ENCODE measurements at places on chromosomes 3 and 15. TPM values are rescaled to one million over a fixed set of nuclear protein-coding genes. Genes with fewer than 3 reads are reported as not detected.
A peak's percentile ranks its signal among the peaks of the same experiment; 100 is the strongest.

DNA sequence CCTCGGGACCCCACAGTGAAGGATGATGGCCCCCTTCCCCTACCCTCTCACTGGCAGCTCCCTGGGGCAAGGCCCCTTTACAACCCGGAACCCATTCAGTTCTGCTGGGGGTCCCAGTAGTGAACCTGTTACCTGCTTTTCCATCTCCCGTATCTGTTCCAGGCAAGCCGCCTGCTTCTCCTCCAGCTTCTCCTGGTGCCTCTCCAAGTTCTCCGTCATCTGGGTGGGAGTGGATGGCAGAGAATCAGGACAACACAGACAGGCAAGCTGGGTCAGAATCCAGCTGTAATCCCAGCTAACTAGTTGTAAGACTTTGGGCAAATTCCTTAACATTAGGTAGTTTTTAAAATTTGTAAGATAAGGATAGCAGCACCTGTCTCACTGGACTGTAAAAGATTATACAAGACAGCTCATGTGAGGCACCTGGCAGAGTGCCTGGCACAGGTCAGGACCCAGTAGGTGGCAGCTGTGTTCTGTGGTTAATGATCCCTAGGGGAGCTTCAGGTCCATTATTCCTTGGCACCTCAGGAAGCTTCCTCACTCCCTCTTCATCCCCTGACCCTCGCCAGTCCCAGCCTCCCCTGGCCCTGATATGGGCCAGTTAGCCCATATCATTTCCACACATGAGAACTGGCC is 6.4 kb upstream of the ANKRD63 start:
- H3K4me1 ChIP-seq: peaks cover 15% of the 10 kb centered on the region
- no peak for DNase-seq
- H3K36me3 ChIP-seq: no peaks in the 10 kb centered on the region
- H3K4me3 ChIP-seq: no peak overlapping the region
- H3K27me3 ChIP-seq: no peaks in the 10 kb centered on the region

DNA sequence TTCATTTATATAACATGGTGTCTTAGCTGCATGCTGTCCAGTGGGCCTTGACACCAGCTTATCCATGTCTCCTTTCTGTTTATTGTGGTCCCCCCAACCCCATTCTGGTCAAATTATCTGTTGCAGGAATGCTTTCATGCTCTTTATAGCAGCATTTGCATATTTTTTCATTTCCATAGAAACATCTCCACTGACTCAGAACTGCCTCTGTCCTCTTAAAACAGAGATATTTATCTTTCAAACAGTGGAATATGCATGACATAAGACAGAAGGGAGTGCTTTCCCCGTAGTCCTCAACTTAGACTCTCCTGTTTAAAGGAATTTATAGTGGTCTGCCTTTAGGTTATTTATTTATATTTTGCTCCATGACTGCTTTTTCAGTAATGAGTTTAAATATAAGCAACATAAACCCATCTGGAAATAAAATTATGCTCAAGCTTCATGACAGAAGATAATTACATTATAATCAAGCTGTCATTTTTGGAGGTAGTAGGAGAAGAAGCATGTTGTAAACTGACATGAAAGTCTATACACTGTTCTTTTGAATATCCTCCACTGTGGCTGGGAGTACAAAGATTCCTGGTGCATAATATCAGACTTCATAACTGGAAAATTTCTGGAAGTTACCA is 179.5 kb upstream of the CD96 start:
- DNase-seq: no peak
- no peak overlapping the region for H3K27ac ChIP-seq
- H3K36me3 ChIP-seq: no peaks in the 10 kb centered on the region
- H3K27me3 ChIP-seq: no peaks in the 10 kb centered on the region
- no peaks in the 10 kb centered on the region for H3K4me1 ChIP-seq
- H3K4me3 ChIP-seq: no peak overlapping the region

ACKR4 gene
- total RNA-seq: 7.4 TPM

DPPA4 gene
- not detected for total RNA-seq

SAMMSON gene
- not detected for total RNA-seq

DNA sequence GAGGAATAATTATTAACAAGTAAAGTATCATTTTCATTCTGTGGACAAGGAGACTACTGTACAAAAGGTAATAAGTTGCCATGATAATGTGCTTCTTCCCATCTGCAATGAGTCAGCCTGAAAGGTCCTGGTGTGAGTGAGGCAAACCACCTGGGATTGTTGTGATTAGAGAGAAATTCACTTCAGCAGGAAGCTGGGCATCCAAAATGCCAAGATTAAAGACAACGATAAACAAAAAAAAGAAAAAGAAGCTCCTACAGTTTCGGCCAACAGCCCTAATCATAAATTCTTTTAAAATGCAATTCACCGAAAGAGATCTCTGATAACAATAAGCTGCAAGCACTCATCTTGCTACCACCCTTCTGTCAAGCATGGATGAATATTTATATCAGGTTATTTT is 507.8 kb downstream of the TUSC7 start:
- H3K27ac ChIP-seq: no peak overlapping the region
- no peak overlapping the region for H3K4me3 ChIP-seq
- no peaks in the 10 kb centered on the region for H3K27me3 ChIP-seq
- DNase-seq: no peak

CFAP100 gene
- not detected for total RNA-seq

TJP1 gene
- total RNA-seq: not detected

P4HTM gene
- 36.1 TPM for total RNA-seq

- no peaks in the 10 kb centered on the region for H3K36me3 ChIP-seq
- no peak for DNase-seq
- H3K4me3 ChIP-seq: no peak overlapping the region
Measured at GRCh38 chr3:128238184-128238489, 84.9 kb downstream of the EEFSEC start.

FAM3D gene
- not detected for total RNA-seq

DNA sequence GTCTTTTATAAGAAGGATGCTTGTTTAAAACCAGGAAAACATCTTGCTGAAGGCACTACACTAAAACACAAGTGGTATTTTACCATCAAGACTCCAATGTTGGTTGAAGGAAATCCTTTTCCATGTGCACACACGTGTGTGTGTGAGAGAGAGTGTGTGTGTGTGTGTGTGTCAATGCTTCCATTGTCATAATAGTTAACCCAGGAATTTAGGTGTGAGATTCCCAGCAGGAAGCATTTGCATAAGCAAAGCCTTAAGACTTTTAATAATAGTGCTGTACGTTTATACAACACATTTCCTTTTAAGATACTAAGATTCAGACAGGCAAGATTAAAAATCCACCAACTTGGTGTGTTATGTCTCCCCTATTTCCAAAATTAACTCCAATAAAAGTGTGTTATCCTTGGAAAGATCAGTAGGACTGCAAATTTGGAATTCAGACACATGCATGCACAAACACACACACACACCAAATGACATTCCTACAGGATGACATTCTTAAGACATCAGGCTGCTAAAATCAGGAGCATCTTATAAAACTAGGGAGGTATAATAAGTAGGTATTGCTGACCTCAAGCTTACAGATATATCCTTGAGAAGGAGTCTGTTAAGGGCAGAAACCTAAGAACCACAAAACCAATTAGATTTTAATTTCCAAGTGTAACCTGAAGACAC is 18.3 kb downstream of the LMCD1 start:
- no peak overlapping the region for H3K27ac ChIP-seq
- no peaks in the 10 kb centered on the region for H3K4me1 ChIP-seq
- no peaks in the 10 kb centered on the region for H3K36me3 ChIP-seq

DNA sequence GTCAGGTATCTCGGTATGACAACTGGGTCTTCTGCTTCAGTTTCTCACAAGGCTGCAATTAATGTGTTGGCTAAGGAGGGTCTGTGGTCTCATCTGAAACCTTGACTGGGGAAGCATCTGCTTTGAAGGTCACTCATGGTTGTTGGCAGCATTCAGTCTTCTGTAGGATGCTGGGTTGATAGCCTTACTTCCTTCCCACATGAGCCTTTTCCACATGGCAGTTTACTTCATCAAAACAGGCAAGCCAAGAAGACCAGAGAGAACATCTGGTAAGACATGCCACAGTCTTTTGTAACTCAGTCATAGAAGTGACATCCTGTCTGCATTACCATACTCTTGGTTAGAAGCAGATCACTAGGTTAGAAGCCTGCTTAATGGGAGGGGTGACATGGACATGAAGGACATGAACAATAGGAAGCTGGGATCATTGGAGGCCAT is 49.5 kb downstream of the CMC1 start:
- H3K4me3 ChIP-seq: no peak overlapping the region
- peaks cover 19% of the 10 kb centered on the region for H3K36me3 ChIP-seq
- H3K27ac ChIP-seq: no peak overlapping the region
- no peak for DNase-seq
- no peaks in the 10 kb centered on the region for H3K27me3 ChIP-seq
- peaks cover 24% of the 10 kb centered on the region for H3K4me1 ChIP-seq

CHRNA7 gene
- total RNA-seq: not detected

- no peaks in the 10 kb centered on the region for H3K36me3 ChIP-seq
- H3K4me3 ChIP-seq: no peak overlapping the region
- no peak overlapping the region for H3K27ac ChIP-seq
- H3K4me1 ChIP-seq: no peaks in the 10 kb centered on the region
- no peak for DNase-seq
Measured at GRCh38 chr3:135706758-135707375, 258.7 kb upstream of the PPP2R3A start.

GRCh38 chr3:102194001-102194400 is 240.8 kb upstream of the ZPLD1 start:
- DNase-seq: no peak
- H3K27me3 ChIP-seq: no peaks in the 10 kb centered on the region
- no peak overlapping the region for H3K27ac ChIP-seq

- peaks cover 13% of the 10 kb centered on the region for H3K4me1 ChIP-seq
- DNase-seq: peak; percentile 11
- no peak overlapping the region for H3K4me3 ChIP-seq
- H3K36me3 ChIP-seq: no peaks in the 10 kb centered on the region
Measured at GRCh38 chr3:122687298-122687697, 6.7 kb downstream of the PARP14 start.

GRCh38 chr3:134038071-134038491 is 8.4 kb upstream of the SLCO2A1 start:
- H3K36me3 ChIP-seq: no peaks in the 10 kb centered on the region
- no peak overlapping the region for H3K27ac ChIP-seq

DNA sequence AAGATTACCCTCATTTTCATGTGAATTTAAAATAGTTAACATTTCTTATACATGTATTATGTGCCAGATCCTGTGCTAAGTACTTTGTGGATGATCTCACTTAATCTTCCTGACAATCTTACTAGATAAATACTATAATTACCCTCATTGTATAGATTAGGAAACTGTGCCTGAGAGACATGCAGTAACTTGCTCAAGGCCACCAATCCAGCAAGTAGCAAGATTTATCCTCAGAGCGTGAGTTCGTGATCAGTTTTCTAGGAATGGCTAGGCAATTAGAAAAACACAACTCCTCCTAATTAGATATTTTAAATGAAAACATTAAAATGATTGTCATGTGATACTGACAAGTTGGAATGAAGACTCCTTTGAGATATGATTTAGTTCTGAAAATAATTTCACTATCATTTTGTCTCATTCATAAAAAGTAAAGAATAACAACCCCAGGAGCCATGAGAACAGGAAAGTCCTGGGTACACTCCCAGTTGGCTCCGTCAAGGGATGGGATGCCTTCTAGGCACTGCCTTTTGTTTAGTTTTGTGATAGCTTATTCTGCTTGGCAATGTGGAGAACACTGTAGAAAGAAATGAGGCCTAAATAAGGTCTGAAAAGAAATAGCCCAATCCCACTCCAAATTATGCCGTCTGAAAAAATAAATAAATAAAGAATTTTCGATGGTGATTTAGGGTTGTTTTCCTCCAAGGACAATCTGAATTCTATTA is 61.3 kb downstream of the FBN1 start:
- no peaks in the 10 kb centered on the region for H3K4me1 ChIP-seq
- no peak overlapping the region for H3K4me3 ChIP-seq
- no peaks in the 10 kb centered on the region for H3K27me3 ChIP-seq
- H3K27ac ChIP-seq: no peak overlapping the region
- no peak for DNase-seq

KBTBD13 gene
- not detected for total RNA-seq

DNA sequence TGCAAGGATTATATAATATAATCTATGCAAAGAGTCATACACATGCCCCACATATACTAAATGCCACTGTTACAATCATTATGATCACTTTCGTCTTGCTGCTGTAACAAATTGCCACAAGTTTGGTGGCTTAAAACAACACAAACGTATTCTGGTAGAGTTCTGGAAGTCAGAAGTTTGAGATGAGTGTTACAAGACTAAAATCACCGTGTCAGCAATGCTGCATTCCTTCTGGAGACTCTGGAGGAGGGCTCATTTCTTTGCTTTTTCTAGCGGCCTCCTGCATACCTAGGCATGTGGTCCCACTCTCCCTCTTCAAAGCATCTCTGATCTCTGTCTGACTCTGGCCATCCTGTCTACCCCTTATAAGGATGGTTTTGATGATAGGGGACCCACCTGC is 1.4 kb upstream of the CCDC174 start:
- no peak for DNase-seq
- no peaks in the 10 kb centered on the region for H3K27me3 ChIP-seq
- no peak overlapping the region for H3K27ac ChIP-seq
- peak overlapping the region; percentile 98 for H3K4me3 ChIP-seq

CAPN3 gene
- total RNA-seq: 3.2 TPM

GOLGA8R gene
- 0.07 TPM for total RNA-seq

DNA sequence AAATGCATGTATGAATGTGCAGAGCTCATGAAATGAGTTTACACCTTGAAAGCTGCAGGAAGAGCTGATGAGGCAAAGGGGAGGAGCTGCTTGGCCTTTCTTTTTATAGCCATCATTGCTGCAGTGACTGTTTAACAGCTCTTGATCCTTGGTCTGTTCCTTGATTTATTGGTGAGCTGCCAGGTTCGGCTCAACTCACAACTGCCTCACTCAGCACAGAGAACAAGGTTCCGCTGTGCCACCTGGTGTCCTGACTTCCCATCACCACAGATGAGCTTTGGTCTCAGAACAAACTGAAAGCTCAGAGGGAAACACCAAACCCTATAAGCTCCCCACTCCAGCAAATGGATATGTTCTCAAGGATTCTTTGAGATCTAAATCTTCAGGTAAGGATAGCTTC is 626.1 kb downstream of the MAGI1 start:
- no peak overlapping the region for H3K4me3 ChIP-seq
- no peak for DNase-seq
- no peaks in the 10 kb centered on the region for H3K36me3 ChIP-seq
- H3K4me1 ChIP-seq: no peaks in the 10 kb centered on the region
- no peaks in the 10 kb centered on the region for H3K27me3 ChIP-seq
